ENCODE measurements at places on chromosomes 2 and 18. TPM values are rescaled to one million over a fixed set of nuclear protein-coding genes. Genes with fewer than 3 reads are reported as not detected.

DNA sequence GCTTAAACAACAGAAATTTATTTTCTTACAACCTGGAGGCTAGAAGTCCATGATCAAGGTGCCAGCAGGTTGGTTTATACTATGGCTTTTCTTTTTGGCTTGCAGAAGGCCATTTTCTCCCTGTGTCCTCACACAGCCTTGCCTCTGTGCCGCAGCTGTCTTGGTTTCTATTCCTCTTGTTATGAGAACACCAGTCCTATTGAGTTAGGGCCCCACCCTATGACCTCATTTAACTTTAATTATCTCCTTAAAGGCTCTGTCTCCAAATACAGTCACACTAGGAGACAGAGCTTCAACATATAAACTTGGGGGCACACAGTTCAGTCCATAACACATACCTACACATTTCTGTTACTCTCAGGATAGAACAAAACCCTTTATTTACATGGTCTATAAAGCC, 17.3 kb upstream of the RHOB start:
- no peak overlapping the region for H3K4me3 ChIP-seq
- DNase-seq = no peak
- H3K4me1 ChIP-seq = peaks cover 4% of the 10 kb centered on the region
- no peak overlapping the region for H3K27ac ChIP-seq

DNA sequence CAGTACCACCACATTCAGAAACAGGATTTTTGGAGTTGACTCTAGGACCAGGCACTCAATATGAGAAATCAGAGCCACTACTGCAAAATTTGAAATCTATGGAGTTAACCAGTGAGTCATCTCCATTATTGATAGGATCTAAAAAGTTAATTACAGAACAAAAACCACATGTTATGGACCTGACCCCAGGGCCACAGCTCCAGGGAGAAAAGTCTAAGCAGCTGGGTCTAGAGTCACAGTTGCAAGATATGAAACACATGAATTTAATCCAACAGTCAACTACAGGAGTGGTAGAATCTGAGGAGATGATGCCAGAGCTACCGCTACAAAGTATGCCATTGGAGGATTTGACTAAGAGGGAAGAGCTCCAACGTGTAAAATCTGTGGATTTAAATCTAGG, 13.4 kb upstream of the ZNF512 start:
- no peaks in the 10 kb centered on the region for H3K36me3 ChIP-seq
- no peak overlapping the region for H3K4me3 ChIP-seq
- H3K4me1 ChIP-seq = peaks cover 16% of the 10 kb centered on the region
- H3K27ac ChIP-seq = no peak overlapping the region
- no peak for DNase-seq
- H3K27me3 ChIP-seq = no peaks in the 10 kb centered on the region

DNA sequence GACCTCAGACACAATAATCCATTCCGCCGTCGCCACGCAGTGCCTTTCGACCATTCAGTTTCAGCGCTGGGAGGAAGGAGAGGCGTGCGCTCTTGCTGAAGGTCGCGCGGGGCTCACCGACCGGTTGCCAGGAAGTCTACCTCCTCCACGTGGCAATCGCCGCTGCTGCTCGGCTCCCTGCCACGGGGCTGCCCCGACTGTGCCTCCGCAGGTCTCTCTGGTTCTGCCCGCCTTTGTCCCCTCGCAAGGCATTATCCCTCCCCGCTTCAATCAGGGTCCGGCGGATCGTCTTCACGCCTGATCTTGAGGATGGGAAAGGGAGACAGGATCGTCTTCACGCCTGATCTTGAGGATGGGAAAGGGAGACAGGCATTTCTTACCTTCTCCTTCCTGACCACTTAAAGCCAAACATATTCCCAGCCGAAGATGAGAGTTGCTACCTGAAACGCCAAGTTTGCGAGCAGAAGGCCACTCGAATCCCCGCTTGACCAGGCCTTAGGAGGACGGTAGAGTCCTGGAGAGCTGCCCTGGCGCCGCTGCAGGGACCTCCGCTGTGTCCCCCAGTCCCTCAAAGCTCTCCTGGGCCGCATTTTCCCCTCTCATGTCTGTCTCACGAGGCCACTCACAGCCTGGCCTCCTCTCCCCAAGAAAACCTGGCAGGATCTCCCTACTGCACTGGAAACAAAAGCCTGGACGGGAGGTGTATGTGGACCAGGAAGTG, 4.3 kb upstream of the GPR45 start:
- no peaks in the 10 kb centered on the region for H3K4me1 ChIP-seq
- H3K27ac ChIP-seq = no peak overlapping the region
- no peak for DNase-seq
- H3K27me3 ChIP-seq = no peaks in the 10 kb centered on the region
- no peaks in the 10 kb centered on the region for H3K36me3 ChIP-seq

GRCh38 chr2:76985387-76986136, 536.6 kb downstream of the LRRTM4 start:
- H3K4me3 ChIP-seq = no peak overlapping the region
- DNase-seq = no peak
- no peak overlapping the region for H3K27ac ChIP-seq
- H3K36me3 ChIP-seq = no peaks in the 10 kb centered on the region
- no peaks in the 10 kb centered on the region for H3K4me1 ChIP-seq

DNA sequence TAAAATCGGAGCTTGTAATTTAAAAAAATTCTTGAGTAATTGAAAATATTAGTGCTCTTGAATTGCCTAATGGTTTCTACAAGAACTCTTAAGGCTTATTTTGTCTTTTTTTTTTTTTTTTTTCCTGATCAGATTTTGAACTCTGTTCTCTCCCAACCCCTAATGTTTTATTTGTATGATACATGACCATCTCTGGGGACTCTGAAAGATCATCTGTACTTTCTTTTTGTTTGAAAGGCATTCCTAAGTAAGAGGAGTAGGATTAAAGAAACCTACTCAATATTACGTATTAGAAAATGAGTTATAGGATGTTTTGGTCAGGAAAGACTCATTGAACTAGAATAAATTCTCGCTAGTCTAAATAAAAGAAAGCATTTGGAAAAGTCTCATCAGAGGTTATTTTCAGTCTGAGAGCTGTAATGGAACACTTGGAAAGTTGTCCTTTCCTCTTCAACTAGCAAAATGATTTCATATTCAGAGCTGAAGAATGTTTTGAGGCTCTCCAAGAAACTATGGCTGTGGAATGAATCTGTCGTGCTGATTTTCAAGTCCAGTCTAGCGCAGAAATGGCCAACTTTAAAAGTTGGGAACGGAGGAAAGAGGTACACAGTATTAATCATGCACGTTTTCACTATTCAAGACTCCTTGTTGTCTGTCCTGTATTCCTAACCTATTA, 182.7 kb downstream of the PRPF40A start:
- no peaks in the 10 kb centered on the region for H3K27me3 ChIP-seq
- no peak overlapping the region for H3K4me3 ChIP-seq
- H3K36me3 ChIP-seq = no peaks in the 10 kb centered on the region
- no peak for DNase-seq
- no peak overlapping the region for H3K27ac ChIP-seq

- no peaks in the 10 kb centered on the region for H3K27me3 ChIP-seq
- no peaks in the 10 kb centered on the region for H3K36me3 ChIP-seq
- peak; percentile 1 for DNase-seq
- no peaks in the 10 kb centered on the region for H3K4me1 ChIP-seq
These were observed 45.5 kb downstream of the OSR1 start for GRCh38 chr2:19312949-19313348.

DNA sequence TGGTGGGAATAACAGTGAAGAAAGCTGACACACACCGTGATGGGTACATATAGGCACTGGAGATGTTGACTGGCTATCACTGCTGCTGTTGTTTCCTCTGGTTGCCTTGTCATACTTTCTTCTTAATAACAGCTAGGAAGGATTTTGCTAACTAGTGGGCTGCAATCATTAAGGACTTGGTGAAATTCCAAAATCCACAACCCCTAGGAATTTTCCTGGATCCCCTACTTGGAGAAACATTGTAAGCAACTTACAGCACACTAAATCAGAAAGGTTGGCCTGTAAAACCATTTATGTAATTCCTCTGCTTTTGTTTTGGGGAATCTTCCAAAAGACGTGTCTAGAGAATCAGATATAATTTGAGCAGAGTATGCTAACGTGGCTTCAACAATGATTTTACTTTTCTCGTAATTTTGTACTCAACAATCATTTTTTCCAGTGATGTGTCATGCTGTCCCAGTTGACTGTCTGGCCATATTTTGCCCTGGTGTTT, 8.0 kb upstream of the COL3A1 start:
- no peaks in the 10 kb centered on the region for H3K4me1 ChIP-seq
- H3K27ac ChIP-seq = no peak overlapping the region
- H3K27me3 ChIP-seq = no peaks in the 10 kb centered on the region
- no peak for DNase-seq

- no peaks in the 10 kb centered on the region for H3K27me3 ChIP-seq
- H3K4me1 ChIP-seq = no peaks in the 10 kb centered on the region
- H3K36me3 ChIP-seq = no peaks in the 10 kb centered on the region
- no peak overlapping the region for H3K4me3 ChIP-seq
- no peak for DNase-seq
These were observed 4.3 kb downstream of the TMEM37 start for GRCh38 chr2:119435953-119436297.

GRCh38 chr2:20662308-20662937, 4.5 kb upstream of the GDF7 start:
- H3K27me3 ChIP-seq = peaks cover 5% of the 10 kb centered on the region
- no peak overlapping the region for H3K4me3 ChIP-seq
- peaks cover 1% of the 10 kb centered on the region for H3K4me1 ChIP-seq
- H3K27ac ChIP-seq = no peak overlapping the region

DNA sequence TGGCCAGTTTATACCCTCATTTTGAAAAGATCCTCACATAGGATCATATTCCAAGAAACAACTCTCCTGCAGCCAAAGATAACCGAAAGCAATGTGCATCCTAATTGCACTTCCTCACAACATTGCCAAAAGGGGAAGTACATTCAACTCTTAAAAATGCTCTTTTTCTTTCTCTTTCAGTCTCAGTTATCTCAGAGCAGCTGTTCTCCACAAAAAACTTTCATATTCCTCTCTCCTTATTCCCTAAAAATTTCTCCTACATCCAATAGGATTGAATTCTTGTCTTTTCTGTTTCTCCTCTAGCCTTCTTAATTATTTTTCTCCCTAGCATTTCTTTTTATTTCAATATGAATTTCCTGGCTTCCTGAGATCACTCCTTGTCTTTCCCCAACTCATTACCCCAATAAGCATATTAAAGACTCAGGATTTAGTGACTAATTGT, 7.4 kb upstream of the VRK2 start:
- no peaks in the 10 kb centered on the region for H3K27me3 ChIP-seq
- no peak overlapping the region for H3K4me3 ChIP-seq
- DNase-seq = no peak
- H3K36me3 ChIP-seq = no peaks in the 10 kb centered on the region

GRCh38 chr2:225272173-225272572, 127.3 kb upstream of the NYAP2 start:
- no peak for DNase-seq
- H3K4me3 ChIP-seq = no peak overlapping the region
- no peaks in the 10 kb centered on the region for H3K27me3 ChIP-seq
- no peak overlapping the region for H3K27ac ChIP-seq

GRCh38 chr2:65620524-65620923, 188.1 kb upstream of the SPRED2 start:
- no peak overlapping the region for H3K27ac ChIP-seq
- no peaks in the 10 kb centered on the region for H3K4me1 ChIP-seq
- H3K36me3 ChIP-seq = no peaks in the 10 kb centered on the region
- H3K27me3 ChIP-seq = no peaks in the 10 kb centered on the region

MC4R gene
- not detected for total RNA-seq

ANKRD44 gene
- total RNA-seq = 296 TPM

GKN1 gene
- not detected for total RNA-seq

RGPD3 gene
- not detected for total RNA-seq

IRS1 gene
- total RNA-seq = 4.4 TPM

All from naive thymus-derived CD4-positive, alpha-beta T cell (primary cell).